ENCODE measurements at places on chromosomes 2 and 18.

GRCh38 chr2:222306393-222307142, 7.8 kb upstream of the PAX3 start:
- no peak for DNase-seq

- no peak for DNase-seq
Observed at GRCh38 chr18:21164548-21165095, 53.0 kb upstream of the ROCK1 start.

DNA sequence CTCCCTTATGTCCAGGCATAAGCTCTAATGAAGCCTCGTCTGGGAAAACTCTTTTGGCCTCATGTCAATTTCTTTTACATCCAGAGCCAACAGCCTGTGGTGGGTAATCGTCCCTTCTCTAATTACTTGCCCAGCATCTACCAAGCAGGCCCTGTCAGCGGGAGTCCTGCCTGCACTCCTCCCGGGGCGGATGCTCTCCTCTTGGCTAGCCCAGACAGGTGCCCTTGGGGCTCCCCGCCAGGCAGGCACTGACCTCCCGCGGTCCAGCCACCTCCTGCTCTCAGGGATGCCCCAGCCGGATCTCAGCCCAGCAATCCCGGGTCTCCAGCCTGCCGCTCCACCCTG, 74.2 kb downstream of the NCAPH start:
- no peak for DNase-seq

DNA sequence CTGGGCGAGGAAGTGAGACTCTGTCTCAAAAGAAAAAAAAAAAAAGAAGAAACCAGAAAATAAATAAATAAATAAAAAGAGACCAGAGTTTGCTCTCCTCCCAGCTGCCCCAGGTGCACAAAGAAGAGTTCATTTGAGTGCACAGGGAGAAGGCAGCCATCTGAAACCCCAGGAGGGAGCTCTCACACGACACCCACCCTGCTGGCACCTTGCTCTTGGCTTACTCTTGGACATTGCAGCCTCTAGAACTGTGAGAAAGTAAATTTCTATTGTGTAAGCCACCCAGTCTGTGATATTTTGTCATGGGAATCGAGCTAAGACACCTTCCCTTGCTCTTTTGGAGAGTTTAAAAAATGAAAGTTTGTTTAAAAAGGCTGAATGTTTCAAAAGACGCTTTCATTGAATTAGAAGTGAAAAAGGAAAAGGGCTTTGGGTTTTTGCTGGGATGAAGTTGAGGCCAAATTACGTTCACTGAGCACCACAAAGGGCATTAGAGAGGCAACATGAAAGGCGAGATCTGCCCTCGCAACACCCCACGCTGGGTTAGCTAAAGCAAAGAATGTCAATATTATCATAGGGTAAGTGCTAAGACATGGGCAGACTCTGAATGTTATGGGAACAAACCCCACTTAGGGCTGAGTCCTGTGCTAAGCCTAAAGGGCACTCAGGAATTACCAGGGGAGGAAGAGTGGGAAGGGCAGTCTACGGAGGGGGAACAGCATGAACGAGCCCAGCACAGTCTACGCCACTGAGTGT, 128.9 kb upstream of the RIOK3 start:
- DNase-seq: no peak

DNA sequence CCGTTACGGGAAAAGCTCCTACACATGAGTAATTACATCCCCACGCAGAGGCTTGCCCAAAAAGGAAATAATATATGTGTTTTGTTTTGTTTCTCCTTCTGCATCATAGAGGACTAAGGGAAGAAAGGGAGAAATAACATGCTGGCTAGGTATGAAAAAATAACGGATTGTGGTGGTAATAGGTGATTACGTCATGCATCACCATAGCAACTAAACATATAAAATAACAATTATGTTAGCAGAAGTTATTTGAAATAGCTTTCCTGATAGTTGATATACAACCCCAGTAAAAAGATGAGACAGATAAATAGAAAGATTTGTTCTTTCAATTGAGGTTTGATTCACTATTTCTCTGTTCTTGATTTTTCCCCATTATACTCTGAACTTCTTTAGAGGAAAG, 518.0 kb downstream of the ZNF516 start:
- DNase-seq: no peak

- peak; percentile 70 for DNase-seq
Observed at GRCh38 chr2:220006152-220006621, 378.8 kb downstream of the SLC4A3 start.

- peak; percentile 47 for DNase-seq
Observed at GRCh38 chr18:67385455-67385854, 131.1 kb downstream of the DSEL start.

DNA sequence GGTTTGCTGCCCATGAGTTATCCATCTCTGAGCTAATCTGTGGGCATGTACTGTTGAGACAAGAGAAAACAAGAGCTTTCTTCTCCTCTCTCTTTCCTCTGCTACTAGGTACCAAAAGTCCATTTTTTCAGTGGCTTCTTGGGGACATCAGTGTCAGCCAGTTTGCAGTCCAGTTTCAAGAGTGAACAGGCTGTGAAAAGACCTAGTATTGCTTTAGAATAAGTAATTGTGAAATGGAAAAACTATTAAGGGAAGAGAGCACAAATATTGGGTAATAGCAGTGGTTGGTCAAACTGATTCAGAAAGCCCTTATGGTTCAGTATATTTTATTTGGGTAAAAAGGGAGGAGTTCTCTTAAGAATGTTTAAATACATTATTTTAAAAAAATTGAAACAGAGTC, 33.0 kb upstream of the MEP1B start:
- no peak for DNase-seq

DNA sequence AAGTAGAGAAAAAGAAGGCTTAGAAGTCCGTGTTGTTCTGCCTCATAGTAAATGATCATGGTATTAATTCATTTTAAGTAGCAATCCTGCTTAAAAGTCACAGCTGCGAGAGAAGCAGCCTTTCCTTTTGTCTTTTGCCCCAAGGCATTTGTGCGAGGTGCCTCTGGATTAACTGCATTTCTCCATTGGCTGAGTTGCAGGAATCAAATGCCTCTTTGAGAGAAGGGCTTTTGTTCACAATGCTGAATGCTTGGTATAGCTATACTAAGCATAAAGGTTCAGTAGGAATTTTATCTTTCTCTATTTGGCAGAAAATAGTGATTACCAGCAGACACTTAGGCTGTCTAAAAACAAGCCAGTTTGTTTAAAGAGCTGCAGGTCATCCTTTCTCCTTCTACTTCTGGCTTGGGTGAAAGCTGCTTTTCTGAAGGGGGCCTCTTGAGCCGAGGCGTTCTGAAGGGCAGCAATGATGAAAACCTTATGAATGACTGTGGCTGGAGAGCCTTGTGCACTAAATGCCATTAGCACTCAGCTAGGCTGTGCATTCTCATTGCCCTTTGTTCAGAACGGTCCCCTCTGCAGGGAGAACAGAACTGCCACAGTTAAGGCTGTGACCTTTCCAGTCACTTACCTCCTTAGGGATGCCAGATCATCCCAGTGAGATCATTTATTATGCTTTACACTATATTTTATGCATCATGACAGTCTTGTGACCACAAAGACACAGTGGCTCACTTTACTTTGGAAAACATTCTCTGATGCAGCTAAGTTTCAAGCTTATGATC, 68.8 kb upstream of the TMEM87B start:
- peak; percentile 8 for DNase-seq

DNA sequence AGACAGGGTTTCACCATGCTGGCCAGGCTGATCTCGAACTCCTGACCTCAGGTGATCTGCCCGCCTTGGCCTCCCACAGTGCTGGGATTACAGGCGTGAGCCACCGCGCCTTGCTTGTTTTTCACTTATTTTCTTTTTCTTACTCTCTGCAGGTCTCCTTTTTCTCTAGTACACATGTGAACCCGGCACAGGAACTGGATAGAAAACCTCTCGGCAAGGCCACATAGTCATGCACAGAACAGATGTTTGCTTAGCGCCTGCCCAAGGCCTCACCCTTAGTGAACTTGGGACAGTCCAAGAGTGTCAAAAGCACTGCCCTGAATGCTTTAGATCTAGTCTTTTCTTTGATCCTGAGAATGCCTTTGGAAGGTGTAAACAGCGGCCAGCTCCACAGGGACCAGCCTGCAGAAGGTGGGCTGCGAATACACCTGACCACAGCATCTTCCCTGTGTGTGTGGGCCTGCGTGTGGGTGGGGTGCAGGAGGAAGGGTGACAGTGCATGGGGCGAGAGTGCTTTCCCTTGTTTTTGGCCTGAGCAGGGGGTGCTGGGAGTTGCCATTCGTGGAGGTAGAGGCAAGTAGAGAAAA, 27.0 kb downstream of the IMPA2 start:
- DNase-seq: no peak

DNA sequence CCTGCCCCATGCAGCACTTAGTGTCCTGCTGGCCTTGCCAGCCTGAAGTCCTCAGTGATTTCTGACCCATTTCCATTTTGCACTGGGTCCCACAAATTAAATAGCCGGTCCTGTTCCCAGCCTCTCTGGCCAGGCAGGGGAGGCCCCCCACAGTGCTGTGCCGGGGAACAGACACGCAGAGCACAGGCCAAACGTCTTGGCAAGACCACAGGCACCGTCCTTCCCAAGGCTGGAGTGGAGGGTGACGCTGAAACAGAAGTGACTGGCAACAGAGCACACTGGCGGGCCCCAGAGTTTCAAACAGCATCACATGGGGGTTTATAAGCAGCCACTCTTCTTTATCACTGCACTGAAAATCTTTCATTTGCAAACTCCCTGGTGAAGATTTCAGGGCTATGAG, 52.2 kb downstream of the EDAR start:
- no peak for DNase-seq

GRCh38 chr2:42132191-42132965, 36.8 kb upstream of the EML4 start:
- peak; percentile 92 for DNase-seq

- DNase-seq: no peak
Observed at GRCh38 chr2:65503746-65504145, 71.3 kb upstream of the SPRED2 start.

- DNase-seq: peak; percentile 80
Observed at GRCh38 chr18:58635891-58636290, 7.0 kb upstream of the ALPK2 start.

DNA sequence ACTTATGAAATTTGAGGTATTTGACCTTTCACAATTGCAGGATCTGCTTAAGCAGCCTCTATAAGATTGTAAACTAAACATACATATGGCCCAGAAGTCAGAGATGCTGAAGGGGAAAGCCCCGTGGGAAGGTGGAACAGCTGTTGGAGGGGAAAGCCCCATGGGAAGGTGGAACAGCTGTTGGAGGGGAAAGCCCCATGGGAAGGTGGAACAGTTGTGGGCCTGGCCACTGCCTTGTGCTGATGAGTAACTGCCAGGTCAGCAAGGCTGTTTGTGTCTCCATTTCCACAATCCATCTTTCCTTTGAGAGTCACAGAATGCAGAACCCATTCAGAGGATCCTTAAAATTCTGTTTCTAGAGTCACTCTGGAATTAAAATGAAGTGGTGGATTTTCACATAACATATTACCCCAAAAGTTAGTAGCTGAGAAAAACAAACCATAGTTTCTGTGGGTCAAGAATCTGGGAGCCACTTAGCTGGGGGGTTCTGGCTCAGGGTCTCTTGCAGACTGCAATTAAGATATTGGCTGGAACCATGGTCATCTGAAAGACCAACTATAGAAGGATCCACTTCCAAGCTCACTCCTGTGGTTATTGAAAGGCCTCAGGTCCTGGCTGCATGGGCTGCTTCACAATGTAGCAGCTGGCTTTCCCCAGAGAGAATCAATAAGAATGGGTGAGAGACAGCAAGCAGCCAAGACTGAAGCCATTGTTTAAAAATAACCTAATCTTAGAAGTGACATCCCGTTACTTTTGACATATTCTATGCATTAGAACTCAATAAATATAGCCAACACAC, 86.6 kb upstream of the CAVIN2 start:
- DNase-seq: peak; percentile 85

DNA sequence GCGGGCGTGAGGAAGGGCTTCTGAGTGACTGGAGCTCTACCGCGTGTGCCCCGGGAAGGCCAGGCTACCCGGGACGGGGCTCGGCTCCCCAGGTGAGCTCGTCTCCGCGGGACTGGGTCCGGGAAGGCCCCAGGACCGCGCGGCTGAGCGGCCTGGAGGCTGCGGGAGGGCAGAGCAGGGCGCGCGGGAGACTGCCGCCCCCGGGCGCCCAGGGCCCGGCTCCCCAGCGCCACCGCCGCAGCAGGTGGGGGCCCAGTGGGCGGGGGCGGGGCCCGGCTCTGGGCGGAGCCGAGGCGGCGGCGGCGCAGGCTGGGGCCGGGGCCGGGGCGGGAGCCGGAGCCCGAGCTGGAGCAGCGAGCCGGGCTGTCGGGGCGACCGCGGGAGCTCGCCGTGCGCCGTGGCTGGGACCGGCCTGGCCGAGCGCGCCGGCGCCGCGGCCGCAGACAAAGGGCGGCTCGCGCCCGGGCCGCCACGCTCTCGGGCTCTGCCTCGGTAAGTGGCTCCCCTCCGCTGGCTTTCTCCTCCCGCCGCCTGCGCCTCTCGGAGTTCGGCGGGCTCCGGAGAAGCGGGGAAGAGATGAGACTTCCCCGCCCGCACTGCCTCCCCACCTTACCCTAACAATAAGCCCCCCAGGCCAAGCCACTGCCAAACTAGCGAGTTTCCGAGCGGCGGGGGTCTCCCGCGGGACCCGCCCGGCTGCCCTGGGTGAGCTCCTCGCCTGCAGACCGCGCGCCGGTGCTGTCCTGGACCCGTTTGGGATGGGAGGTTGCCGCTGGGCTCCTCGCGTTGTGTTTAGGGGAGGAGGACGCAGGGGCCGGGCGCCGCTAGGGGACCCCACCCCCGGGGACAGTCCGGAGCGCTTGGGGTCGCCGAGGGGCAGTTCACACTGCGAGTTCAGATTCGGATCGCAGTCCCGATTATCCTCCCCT, at the start of gene MAPK4:
Gene MAPK4, plus strand, starts transcription at position 336 of the 929 bp plus-strand sequence. CDS start 103,872 bp downstream, outside the sequence.
- no peak for DNase-seq

DNA sequence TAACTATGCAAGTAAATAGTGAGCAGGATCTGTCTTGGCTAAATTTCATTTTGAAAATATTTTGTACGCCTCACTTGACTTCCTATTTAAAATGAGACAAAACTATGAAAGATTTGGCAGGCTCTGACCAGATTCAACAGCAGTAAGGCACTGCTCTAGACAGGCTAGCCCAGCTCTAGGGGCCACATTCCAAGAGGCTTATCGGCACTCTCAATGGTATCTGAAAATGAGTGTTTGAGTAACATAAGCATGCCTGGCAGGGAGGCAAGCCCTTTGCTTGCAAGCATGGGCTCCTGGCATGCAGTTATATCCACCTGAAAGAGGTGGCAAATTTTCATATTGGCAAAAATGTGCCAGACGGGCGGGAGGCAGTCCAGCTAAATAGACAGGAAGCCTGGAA, 10.5 kb downstream of the CAPN13 start:
- DNase-seq: no peak

GRCh38 chr2:149819356-149819957, 231.9 kb upstream of the MMADHC start:
- DNase-seq: no peak

GRCh38 chr2:222439692-222440091, 15.3 kb downstream of the SGPP2 start:
- DNase-seq: no peak

GRCh38 chr2:110790907-110791306, 58.5 kb downstream of the ACOXL start:
- DNase-seq: no peak

DNA sequence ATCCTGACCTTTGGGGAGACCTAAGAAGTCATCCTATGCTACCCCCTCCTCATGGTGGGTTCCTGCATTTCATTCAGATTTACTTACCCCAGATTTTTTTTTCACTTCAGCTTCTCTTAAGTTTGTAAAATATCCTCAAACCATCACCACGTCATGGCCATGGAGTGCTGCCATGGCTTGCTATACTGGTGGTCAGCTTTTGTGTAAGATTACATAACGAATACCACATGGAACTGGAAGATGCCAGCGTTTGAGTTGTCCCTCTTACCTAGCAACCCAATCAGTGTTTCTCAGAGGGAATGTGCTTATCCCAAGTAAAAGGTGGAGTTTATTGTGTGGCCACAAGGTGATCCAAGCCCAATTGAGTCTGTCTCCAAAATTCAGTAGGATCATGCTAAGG, 148.6 kb upstream of the ALPP start:
- no peak for DNase-seq
